Calu3 (cell line): ENCODE measurements at places on chromosomes 1 and 21. TPM values are rescaled to one million over a fixed set of nuclear protein-coding genes. Genes with fewer than 3 reads are reported as not detected.

GRCh38 chr1:113508364-113509164 is 118.2 kb downstream of the MAGI3 start:
- H3K4me3 ChIP-seq = no peak overlapping the region
- H3K27ac ChIP-seq = no peak overlapping the region
- no peaks in the 10 kb centered on the region for H3K36me3 ChIP-seq
- H3K4me1 ChIP-seq = peaks cover 33% of the 10 kb centered on the region

DNA sequence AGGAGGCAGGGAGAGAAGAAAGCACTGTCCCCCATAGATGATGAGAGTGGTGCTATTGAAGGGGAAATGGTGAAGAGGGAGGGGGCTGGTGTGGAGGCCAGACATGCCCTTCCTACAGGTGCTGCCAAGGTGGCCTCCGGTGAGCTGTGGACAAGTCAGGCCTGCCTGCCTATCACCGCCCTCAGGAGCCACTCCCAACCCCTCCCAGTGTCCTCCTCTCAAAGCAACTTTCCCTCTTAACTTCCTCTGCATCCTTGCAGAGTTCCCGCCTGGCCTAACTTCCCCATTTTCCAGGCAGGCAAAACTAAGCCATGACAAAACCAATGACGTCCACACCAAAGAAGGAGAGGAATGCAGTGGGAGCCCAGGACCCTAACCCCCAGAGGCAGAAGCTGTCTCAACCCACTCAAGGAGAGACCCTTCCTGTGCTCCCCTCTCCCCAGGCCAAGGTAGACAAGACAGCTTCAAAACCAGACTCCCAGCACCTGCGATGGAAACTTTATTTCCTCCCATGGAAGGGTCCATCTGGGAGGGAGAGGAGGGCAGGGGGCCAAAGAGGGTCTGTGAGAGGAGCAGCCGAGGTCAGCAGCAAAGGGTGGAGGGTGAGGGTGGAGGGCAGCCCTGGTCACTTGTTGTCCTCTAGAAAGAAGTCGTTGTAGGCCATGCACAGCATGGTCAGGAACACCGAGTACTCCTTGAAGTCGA is 1.0 kb upstream of the S100A6 start:
- H3K4me1 ChIP-seq = peaks cover 84% of the 10 kb centered on the region
- H3K27ac ChIP-seq = peak overlapping the region; percentile 77
- peaks cover 65% of the 10 kb centered on the region for H3K36me3 ChIP-seq
- DNase-seq = peak; percentile 59

Gene CYP4B1
- total RNA-seq = 0.92 and 1.2 TPM in 2 replicates

GRCh38 chr21:28922368-28922767 is 70.3 kb downstream of the LTN1 start:
- no peaks in the 10 kb centered on the region for H3K36me3 ChIP-seq
- no peaks in the 10 kb centered on the region for H3K4me1 ChIP-seq
- no peaks in the 10 kb centered on the region for H3K27me3 ChIP-seq
- no peak overlapping the region for H3K4me3 ChIP-seq
- H3K27ac ChIP-seq = no peak overlapping the region

GRCh38 chr1:227673441-227673840 is 61.7 kb downstream of the JMJD4 start:
- H3K4me3 ChIP-seq = no peak overlapping the region
- DNase-seq = no peak
- no peaks in the 10 kb centered on the region for H3K36me3 ChIP-seq
- no peak overlapping the region for H3K27ac ChIP-seq

- peaks cover 16% of the 10 kb centered on the region for H3K4me1 ChIP-seq
- H3K27ac ChIP-seq = no peak overlapping the region
- H3K27me3 ChIP-seq = peaks cover 26% of the 10 kb centered on the region
- DNase-seq = peak; percentile 24
- H3K36me3 ChIP-seq = no peaks in the 10 kb centered on the region
These were observed 5.8 kb downstream of the OLIG1 start for GRCh38 chr21:33075596-33076195.

- H3K4me3 ChIP-seq = no peak overlapping the region
- DNase-seq = peak; percentile 68
- H3K27me3 ChIP-seq = peaks cover 37% of the 10 kb centered on the region
- no peaks in the 10 kb centered on the region for H3K4me1 ChIP-seq
- H3K36me3 ChIP-seq = peaks cover 5% of the 10 kb centered on the region
These were observed 1.7 kb downstream of the CFAP74 start for GRCh38 chr1:2001773-2002411.

Gene SARS1
- total RNA-seq = 119 and 129 TPM in 2 replicates

DNA sequence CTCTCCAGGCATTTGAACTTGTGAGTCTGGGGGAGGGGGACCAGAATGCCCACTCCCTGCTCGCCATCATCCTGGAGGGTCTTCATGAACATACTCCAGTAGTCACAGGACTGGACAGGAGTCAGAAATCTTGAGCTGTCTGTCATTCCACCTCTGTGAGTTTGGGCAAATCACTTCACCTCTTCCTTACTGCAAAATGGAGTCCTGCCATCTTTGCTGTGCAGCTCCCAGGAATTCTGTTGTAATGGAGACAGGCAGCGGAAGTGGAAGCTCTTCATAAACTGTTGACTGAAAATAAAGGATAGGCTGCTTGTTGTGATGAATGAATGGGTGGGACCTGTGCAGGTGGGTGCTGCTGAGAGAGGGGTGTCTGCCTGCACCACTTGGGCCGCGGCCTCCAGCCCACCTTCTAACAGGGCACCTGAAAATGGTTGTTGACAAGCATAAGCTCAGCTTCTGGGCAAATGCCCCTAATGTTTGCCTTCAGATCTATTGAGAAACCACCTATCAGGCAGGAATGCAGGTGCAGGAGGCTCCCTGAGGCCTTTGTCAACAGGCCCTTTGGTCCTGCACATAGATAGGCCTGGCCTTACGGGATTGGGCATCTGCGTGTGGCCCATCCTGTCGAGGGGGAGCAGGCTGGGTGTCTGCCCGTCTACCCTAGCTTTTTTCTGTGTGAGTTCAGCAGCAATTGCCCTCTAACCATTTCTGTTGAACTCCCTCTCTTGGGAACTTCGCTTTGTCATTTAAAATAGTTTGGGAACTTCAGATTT is 321.0 kb downstream of the RPS6KC1 start:
- no peak for DNase-seq
- H3K4me1 ChIP-seq = peaks cover 7% of the 10 kb centered on the region
- H3K27me3 ChIP-seq = no peaks in the 10 kb centered on the region
- no peak overlapping the region for H3K27ac ChIP-seq
- no peak overlapping the region for H3K4me3 ChIP-seq

DNA sequence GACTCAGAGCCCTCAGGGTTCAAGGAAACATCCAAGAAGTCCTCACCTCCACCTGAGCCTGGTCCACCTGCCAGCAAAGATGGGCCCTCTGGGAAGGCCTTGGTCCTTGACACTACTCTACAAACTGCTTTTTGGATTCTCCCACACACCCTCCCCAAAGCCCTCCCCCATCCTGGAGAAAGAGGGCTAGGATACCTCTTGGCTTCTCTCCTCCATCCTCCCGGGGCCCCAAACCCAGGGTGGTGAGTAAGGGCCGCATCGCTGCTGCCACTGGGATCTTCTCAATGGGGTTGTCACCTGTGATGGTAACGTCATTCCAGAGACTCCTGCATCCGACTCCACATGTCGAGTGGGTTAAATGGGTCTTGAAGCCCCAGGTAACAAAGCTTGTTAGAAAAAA is 26.6 kb downstream of the MATN1 start:
- no peaks in the 10 kb centered on the region for H3K4me1 ChIP-seq
- DNase-seq = no peak
- no peak overlapping the region for H3K4me3 ChIP-seq
- no peaks in the 10 kb centered on the region for H3K36me3 ChIP-seq
- H3K27me3 ChIP-seq = peaks cover 52% of the 10 kb centered on the region
- H3K27ac ChIP-seq = no peak overlapping the region

DNA sequence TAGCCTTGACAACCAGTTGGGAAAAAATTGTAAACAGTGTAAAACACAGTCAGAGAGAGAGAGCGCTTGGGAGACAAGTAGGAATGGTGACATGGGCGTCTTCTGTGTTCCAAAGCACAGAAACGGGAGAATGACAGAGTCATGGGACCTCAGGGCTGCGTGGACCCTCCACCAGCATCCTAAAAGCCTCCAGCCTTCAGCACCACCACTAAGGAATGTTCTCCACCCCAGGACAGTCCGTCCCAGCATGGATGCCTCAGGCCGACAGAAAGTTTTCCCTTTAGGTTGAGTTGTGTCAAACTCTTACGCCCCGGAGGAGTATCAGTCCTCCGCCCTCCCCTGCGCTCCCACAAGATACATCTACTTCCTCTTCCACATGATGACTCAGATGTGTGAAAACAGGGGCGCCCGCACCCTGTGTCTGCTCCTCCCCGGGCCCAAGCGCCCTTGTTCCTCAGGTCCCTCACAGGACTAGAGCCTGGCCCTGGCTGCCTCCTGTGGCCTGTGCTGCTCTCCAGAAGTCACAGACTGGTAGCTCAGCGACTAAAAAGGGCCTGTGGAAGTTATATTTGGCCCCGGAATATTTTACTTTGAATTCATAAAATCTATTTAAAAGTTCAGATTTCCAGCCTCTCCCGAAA is 63.9 kb upstream of the EFHD2 start:
- H3K27me3 ChIP-seq = no peaks in the 10 kb centered on the region
- peaks cover 25% of the 10 kb centered on the region for H3K4me1 ChIP-seq
- no peak overlapping the region for H3K4me3 ChIP-seq
- H3K27ac ChIP-seq = no peak overlapping the region

- no peaks in the 10 kb centered on the region for H3K4me1 ChIP-seq
- no peak overlapping the region for H3K4me3 ChIP-seq
These were observed 130.7 kb downstream of the GIPC2 start for GRCh38 chr1:78176448-78176847.

- H3K27ac ChIP-seq = no peak overlapping the region
- peaks cover 12% of the 10 kb centered on the region for H3K27me3 ChIP-seq
- no peak for DNase-seq
These were observed 13.8 kb upstream of the CAMTA1 start for GRCh38 chr1:6771441-6771769.

Gene B3GALT2
- total RNA-seq = not detected in 2 replicates

DNA sequence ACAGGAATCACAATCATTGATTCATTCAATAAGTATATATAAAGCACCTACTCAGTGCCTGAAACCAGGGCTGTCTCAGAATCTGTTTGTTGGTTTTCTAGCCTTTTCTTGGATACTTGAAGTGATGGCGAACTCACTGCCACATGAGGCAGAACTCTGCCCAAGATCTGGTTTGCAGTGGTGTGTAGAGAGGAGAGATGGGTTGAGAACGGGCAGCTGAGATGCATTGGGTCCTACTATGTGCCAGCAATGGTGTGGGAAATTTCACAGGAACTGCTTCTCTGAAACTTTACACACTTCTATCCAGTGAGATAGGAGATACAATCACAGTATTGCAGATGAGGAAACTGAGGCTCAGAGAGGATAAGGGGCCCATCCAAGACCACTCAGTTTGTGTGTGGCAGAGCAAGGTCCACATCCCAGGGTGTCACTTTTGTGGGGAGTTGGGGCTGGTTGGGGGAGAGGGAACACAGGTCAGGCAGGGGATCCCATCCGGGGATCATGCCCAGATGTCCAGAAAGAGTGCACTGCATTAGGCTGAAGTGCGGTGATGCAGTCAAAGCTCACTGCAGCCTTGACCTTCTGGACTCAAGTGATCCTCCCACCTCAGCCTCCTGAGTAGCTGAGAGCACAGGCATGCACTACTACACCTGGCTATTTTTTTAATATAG is 83.7 kb upstream of the IFFO2 start:
- no peaks in the 10 kb centered on the region for H3K27me3 ChIP-seq
- no peak overlapping the region for H3K27ac ChIP-seq
- H3K4me3 ChIP-seq = no peak overlapping the region
- peaks cover 2% of the 10 kb centered on the region for H3K4me1 ChIP-seq
- no peak for DNase-seq

DNA sequence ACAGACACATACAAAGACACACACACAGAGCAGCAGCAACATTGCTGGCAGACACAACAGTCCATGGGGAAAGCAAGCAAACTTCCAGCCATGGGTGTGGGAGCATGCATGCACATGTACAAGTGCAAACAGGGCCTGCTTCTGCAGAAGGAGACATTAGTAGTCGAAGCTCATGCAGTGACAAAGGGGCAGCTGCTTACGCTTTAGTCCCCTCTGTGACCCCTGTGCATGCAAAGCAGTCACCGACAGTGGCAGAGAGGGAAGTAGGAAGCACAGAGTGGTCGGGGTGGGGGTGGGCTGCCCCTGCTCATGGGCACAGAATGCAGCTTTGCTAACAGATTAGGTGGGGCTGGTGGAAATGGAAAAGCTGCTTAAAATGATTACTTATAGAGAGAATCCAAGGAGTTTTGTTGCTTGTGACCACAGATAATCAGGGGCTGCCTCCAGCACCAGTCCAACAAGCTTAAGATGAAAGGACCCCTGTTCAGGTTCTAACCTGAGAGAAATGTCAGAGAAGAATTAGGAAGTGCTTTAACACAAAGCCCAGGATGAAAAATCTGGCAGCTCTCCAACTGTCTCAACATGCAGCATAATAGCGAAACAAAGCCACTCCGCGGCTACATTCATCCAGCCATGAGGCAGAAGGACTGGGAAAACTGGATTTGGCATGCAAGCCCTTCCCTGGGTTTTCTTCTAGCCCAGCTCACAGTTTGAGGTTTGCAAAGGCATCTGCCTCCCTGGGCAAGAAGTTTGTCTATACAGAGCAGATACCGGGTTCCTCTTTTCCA is 378.9 kb downstream of the KCNH1 start:
- no peak overlapping the region for H3K4me3 ChIP-seq
- no peaks in the 10 kb centered on the region for H3K4me1 ChIP-seq
- H3K27ac ChIP-seq = no peak overlapping the region
- H3K27me3 ChIP-seq = peaks cover 44% of the 10 kb centered on the region
- no peak for DNase-seq

GRCh38 chr1:50047916-50048694 is 24.4 kb upstream of the AGBL4 start:
- DNase-seq = no peak
- H3K27ac ChIP-seq = no peak overlapping the region

- no peak overlapping the region for H3K4me3 ChIP-seq
- H3K27ac ChIP-seq = peak overlapping the region; percentile 87
- DNase-seq = no peak
- H3K36me3 ChIP-seq = peaks cover 100% of the 10 kb centered on the region
- H3K27me3 ChIP-seq = no peaks in the 10 kb centered on the region
These were observed 3.8 kb downstream of the C1orf35 start for GRCh38 chr1:228099331-228099732.

GRCh38 chr1:117656202-117656641 is 50.4 kb downstream of the TENT5C start:
- H3K27ac ChIP-seq = no peak overlapping the region
- peaks cover 4% of the 10 kb centered on the region for H3K36me3 ChIP-seq
- DNase-seq = no peak

DNA sequence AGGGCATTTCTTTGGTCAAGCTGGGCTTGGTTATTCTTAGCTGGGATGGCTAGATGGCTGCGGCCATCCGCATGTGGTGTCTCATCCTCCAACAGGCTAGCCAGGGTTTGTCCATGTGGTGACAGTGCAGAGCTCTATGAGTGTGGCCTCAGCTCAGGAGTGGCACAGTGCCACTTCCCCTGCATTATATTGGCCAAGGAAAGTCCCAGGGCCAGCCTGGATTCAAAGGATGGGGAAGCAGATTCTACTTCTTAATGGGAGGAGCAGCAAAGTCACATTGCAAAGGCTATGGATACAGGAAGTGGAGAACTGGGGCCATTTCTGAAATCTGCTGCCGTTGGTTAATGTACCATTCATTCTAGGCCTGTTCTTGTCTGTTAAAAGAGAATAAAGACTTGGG is 34.4 kb downstream of the STUM start:
- no peaks in the 10 kb centered on the region for H3K4me1 ChIP-seq
- no peak overlapping the region for H3K4me3 ChIP-seq
- no peak for DNase-seq
- no peaks in the 10 kb centered on the region for H3K36me3 ChIP-seq

Gene APCS
- 0.66 TPM in 1 of 2 replicates, not detected in the other for total RNA-seq

GRCh38 chr21:25500598-25500997 is 106.7 kb downstream of the MRPL39 start:
- H3K27me3 ChIP-seq = no peaks in the 10 kb centered on the region
- H3K27ac ChIP-seq = no peak overlapping the region
- DNase-seq = no peak
- no peaks in the 10 kb centered on the region for H3K4me1 ChIP-seq
- no peak overlapping the region for H3K4me3 ChIP-seq
